Activated gamma-delta T cell (primary cell): ENCODE measurements at places on chromosomes 16 and 17.

DNA sequence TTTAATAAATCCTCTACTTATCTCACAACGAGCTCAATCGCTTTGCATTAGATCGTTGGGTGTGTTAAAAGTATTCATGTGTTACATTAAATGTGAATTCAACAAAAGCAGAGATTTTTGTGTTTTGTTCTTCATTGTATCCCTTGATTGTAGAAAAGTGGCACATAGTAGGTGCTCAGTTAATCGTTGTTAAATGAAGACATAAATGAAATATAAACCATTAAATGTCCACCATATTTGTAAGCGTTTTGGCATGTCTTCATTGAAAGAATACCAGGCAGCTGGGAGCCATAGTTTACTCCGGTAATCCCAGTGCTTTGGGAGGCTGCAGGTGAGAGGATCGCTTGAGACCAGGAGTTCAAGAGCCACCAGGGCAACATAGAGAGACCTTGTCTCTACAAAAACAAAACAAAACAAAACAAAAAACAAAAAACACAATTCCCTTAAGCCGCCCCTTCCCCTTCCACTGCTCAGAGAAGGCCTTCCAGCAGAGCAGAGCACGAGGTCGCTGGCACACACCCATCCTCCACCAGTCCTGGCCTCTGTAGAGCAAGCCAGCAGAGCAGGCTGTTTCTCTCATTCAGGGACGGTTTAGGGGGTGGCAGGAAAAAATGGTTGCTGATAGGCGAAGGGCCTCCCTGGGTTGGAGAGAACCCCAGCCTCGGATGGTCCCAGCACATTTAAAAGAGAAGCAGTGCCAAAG lies 673 bp upstream of the CHD9 start:
- DNase-seq = no peak

- DNase-seq = no peak
Observed at GRCh38 chr17:82775001-82775823, 23.3 kb downstream of the TBCD start.

DNA sequence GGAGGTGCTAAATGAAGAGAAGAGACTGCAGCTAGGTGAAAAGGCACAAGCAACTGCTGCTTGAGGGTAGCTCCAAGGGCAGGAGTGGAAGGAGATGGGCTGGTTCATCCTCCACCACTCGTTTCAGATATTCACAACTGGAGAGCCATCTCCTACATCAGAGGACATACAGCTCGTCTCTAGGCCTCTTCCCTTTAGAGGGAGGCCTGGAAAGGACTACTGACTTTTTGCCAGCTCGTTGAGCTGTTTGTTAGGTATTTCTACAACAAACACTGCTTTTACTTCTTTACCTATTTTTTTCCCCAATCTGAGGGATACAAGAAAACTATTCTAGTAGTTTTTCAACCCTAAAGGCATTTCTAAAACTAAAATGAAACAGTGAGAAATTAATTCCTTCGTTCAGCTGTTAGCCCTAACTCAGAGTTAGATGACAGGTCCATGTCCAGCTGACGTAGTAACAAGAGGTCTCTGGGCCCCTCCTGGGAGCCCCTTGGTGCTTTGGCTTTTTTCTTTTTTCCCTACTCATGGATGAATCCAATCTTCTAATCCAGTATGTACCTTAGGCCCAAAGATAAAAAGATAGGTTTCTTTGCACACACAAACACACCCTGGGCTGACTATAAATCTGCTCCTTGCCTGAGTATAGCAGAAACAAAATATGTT lies 47.8 kb upstream of the TBX2 start:
- DNase-seq = no peak

- DNase-seq = no peak
Observed at GRCh38 chr17:7883781-7884386, 4.7 kb upstream of the CHD3 start.

DNA sequence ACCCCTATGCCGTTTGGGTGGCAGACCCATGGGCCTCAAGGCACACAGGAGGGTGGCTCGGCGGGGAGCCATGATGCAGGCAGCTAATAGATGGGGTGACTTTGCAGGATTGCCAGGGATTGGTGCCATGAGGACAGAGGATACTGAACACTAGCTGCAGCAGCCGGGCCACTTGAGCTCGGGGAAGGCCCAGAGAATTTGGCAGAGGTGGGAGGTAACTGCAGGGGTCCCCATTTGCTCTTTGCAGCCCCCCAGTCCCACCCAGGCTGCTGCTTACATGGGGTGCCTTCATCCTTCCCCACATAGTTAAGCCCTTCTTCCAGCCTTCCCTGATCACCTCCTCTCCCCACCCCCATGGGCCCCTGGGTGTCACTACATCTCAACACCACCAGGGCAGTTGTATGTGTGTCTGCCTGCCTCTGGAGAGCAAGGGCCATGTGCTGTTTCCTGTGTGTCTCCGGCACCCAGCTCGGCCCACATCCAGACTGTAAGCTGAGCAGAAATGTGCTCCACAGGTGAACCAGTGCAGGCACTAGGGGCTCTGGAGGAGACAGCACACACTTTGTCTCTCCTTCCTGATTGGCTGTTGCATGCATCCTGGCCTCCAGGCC lies 52.0 kb downstream of the SREBF1 start:
- no peak for DNase-seq

DNA sequence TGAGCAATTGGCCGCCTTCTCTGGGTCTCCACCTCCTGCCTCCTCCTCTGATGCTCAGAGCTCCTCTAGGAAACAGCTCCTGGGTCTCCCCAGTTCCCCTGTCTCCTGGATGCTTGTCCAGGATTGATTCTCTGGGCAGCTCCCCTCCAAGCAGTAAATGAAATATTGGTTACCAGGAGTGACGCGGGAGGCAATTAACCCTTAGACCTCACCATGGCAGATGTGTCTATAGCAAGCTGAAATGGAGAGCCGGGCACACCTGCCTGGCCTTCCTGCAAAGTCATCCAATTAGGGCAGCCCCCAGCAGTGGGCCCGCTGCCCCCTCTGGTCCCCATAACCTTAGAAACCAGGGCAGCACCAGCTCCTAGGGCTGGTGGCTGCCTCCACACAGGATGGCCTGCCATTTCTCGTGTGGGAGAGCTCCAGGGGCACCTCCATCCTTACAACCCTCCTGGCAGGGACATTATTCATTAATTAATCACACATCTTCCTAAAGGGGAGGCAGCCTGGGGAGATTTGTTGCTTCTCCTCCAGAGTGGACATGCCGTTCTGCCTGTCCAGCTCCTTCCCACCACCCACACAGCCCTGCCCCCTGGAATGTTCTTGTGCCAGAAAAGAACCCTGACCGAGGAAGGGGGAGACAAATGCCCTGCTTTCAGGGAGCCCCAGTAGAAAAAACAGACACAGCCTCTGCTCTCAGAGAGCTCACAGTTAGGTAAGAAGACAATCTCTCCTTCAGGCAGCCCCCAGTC lies 8.3 kb upstream of the KIF18B start:
- no peak for DNase-seq

- no peak for DNase-seq
Observed at GRCh38 chr16:57240851-57241250, 4.2 kb upstream of the ARL2BP start.

DNA sequence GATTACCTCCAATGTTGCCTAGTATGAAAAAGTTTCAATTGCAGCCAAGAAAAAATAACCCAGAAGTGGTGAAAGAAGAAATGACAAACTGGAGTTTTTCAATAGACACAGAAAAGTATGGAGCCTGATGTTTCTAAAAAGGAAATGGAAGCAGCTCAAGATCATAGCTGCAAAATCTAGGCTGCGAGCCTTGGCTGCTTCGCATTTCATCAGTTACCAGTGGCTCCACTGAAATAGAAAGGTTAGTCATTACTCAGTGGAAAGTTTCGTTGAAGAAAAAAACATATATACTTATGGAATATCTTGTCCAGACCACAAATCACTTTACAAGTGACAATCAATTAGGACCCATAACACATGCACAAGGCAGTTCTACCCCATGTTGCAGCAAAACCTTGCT lies 206.8 kb upstream of the SOX9 start:
- DNase-seq = no peak

GRCh38 chr16:4194661-4195060 lies 47.2 kb downstream of the SRL start:
- DNase-seq = no peak

- no peak for DNase-seq
Observed at GRCh38 chr17:59366773-59367656, 35.6 kb downstream of the YPEL2 start.

DNA sequence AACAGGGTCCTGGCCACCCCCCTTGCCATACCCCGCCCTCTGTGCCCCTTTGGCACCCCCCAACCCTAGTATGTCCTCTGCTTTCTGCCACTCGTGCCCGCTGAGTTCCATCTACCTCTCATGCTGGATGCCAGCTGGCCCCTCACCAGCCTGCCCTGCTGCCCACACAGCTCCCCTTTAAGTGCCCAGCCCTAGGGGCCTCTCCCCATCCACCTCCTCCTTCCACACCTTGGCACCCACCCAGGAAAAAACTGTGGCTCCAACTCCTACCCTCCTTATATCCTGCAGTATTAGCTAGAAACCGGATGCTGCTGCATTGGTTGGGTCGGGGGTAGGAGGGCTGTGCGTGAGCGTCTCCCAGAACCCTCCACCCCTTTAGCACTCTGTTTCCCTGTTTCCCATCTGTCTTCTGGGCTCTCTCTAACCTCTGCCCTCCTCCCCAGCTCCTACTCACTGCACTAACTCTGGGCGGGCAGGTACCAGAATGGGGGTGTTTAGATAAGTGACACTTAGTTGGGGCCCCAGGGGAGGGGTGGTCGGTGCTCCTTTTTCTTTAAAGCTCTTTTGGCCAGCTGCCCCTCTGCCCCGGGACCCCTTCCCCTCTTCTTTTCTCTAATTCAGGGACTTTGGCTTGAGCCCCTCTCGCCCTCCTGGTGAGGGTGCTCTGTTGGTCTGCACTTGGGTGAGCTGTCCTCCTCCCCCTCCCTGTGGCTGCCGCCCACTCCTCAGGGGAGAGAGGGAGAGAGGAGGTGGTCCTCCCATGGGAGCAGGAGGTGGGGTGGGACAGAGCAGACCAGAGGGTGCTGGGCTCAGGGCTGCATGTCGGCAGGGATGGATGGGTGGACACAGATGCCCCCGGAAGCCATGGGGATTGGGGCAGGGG lies 9.9 kb downstream of the NR1D1 start:
- DNase-seq = no peak

- no peak for DNase-seq
Observed at GRCh38 chr17:57588086-57588485, 157.0 kb downstream of the CCDC182 start.

- DNase-seq = no peak
Observed at GRCh38 chr16:15466886-15467781, 32.7 kb downstream of the BMERB1 start.

DNA sequence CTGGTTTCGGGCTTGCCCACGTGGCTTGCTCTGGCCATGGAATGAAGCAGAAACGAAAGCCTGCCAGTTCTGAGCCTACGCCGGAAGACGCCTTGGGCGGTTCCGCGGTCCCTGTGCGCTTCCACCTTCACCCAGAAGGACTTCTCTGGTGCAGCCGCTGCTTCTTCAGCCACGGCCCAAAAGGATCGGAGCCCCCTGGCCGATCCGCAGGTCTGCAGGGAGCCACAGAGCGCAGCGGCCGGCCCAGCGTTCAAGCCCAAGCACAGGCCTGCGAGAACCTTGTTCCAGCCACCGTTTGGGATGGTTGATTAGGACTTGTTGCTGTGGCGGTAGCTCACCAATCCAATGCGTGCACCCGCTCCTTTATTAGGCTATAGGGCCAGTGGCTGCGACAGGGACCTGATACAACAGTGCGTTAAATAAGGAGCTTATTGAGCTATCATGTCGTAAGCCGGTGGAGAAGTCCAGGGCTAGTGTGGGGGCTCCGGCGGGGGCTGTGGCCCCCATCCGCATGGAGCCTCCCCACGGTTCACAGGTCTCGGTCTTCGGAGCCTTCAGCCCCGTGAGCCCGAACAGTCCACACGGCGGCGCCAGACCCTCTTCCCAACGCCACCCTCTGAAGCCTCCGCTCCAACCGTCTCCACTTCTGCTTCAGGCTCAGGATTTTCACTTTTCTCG lies 10.2 kb upstream of the MPP2 start:
- DNase-seq = no peak

DNA sequence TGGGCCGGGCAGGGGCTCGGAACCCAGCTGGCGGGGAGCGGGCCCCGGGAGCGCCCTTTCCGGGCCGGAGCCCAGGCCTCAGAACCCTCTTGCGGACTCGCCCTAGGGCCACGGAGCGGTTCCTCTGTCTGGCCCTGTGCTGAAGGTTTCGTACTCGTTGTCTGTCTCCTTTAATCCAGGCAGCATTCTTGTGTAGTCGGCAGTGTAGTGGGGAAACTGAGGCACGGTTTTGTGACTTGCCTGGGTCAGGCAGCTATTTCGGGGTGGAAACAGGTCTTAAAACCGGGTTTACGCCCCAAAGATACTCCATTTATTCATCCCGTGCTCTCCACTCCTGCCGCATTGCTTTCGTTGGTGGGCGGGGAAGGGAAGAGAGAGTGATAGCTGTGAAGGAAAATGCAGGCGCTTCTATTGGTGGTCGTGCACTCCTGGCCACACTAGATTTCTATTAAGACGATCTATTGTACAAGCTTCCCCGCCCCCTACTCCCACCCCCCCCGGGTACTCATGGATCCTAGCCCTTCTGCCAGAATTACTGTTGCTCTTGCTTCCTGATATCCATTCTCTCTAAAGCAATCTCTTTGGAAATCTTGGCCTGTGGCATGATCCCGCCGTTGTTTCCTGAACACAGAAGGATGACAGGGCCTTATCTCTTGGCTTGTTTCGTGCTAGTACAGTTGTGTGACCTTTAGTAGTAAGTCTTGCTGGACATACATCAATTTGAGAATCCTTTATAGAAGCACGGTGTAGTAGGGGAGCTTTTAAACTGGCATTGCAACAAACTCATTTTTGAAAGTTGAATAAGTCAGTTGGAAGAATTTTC lies 751 bp downstream of the DCAF7 start:
- DNase-seq = no peak

- DNase-seq = no peak
Observed at GRCh38 chr17:41116297-41116696, 1.9 kb downstream of the KRTAP4-11 start.

- DNase-seq = no peak
Observed at GRCh38 chr17:36017799-36018198, at the start of gene CCL23. TSS of gene CCL23 (minus strand) at chr17:36017972. CDS start at chr17:36017897, 75 bp downstream.

DNA sequence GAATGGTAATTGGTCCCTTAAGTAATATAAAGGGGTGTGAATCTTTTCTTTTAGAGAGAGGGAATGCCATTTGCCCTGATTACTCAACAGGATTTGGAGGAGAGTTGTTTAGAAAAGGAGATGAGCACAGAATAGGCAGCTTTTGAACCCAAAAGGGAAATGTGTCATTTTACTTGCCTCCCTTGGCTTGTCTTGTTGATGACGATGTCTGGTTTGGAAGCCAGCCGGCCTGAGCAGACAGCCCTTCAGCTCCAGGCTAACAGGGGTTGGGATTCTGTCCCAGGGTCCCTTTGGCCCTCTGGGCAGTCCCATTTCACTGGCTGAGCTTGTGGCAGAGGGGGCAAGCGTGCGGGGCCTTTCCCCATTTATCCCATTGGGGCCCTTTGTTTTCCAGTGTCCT lies 22.3 kb upstream of the PRKAR1A start:
- DNase-seq = no peak

- DNase-seq = no peak
Observed at GRCh38 chr17:80724775-80725266, 180.2 kb downstream of the RPTOR start.
